ENCODE measurements at places on chromosomes 3 and 15.
A peak's percentile ranks its signal among the peaks of the same experiment; 100 is the strongest.

DNA sequence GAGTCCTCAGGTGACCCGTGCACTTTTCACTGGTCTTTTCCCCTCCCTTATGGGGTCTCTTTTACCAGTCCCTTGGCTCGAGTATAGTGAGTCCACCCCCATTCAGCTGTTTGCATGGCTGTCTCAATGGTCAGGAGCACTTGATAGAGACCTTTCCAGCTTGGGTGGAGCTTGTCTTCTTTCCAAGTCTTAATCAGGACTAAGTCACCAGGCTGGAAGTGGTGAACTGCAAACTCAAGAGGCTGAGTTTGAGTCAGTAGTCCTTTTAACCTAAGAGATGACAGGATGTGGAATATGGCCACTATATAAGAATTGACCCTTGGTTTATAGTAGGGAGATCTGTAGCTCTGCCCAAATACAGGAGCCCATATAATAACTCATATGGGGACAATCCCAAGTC is 279.7 kb downstream of the PYDC2 start:
- DNase-seq = peak; percentile 9

- no peak for DNase-seq
Measured at GRCh38 chr3:71407823-71408222, 175.7 kb downstream of the FOXP1 start.

DNA sequence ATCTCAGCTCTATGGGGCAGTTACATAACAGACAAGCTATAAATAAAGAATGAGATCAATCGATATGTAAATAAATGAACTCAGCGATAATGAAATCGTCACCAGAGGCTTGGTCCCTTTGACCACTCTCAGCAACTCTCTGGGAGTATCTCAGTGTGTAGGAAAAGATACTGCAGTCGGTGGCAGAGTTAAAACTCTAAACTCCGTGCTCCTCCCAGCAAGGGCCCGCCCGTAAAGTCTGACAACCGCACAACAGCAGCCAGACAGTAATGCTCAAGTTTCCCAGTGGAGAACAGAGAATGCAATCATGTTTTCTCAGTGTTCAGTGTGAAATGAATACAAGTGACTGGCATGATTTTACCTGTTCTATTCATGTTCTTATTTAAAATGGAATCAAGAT is 28.3 kb upstream of the IGF1R start:
- DNase-seq = no peak

GRCh38 chr3:147431751-147432150 is 22.6 kb downstream of the ZIC1 start:
- no peak for DNase-seq

GRCh38 chr15:67136802-67137201 is 71.4 kb downstream of the SMAD3 start:
- no peak for DNase-seq

GRCh38 chr3:195755791-195756676 is 35.3 kb downstream of the MUC20 start:
- DNase-seq = no peak

DNA sequence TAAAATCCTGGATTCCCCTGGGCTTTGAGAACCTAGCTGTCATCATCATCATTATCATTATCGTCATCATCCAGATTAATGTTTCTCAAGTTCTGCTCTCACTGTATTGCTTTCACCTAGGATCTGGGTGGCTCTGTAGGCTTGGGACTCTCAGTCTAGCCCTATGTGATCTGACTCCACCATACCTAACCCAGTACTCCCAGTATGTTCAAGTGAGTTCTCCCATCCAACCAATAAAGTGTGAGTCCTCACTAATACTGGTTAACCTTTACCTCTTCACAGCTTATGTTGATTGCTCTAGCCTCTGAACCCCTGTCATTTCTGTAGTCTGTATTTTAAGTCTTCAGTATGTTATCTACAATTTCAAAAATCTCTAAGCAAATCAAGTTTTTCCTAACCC is 102.3 kb downstream of the NECTIN3 start:
- no peak for DNase-seq

GRCh38 chr15:74792227-74793016 is 10.5 kb downstream of the CSK start:
- no peak for DNase-seq

DNA sequence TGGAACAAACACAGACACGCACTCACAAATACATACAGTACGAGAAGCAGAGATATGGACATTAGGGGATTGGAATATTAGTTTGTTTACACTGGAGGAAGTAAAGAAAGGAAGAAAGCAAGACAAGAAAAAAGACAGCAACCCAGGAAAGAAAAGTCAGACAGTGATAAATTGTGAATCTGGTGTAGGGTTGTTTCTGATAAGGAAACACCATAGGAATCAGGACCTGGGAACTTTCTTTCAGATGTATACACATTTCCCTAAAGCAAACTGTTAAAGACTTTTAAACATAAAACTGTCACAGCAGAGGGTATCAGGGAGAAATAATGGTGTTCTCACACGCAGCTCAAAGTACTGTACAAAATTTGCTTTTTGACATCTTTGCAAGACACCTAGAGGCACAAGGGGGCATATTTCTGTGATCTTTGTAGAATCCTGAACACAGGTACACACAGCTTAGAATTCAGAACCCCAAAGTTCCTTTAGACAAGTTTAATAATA is 153.7 kb downstream of the TUSC7 start:
- DNase-seq = no peak

All from renal cortical epithelial cell (primary cell).